Activated CD4-positive, alpha-beta T cell treated with anti-CD3 and anti-CD28 coated beads for 48 hours (primary cell): ENCODE measurements at places on chromosomes 5 and 9.

DNA sequence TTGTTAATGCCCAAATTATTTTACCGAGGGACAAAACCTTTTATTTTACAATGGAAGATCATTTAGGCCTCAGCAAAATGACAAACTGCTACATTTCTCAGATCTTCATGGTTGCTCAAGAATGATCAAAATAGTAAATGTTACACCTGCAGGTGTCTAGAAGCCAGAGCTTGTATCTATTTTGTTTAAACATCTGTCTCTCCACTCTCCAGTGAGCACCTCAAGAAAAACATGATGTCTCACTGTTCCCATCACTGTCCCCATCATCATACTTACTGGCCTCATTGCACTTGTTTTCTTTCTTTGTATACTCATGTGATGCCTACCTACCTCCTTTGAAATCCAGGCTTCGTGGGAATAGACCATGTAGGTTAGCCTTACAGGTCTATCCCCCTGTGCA, 149.6 kb downstream of the TTLL11 start:
- no peak for DNase-seq

GRCh38 chr5:106174903-106175302, 1495.8 kb downstream of the EFNA5 start:
- no peak for DNase-seq

- DNase-seq: no peak
Measured at GRCh38 chr5:94901191-94901979, 282.9 kb downstream of the SLF1 start.

DNA sequence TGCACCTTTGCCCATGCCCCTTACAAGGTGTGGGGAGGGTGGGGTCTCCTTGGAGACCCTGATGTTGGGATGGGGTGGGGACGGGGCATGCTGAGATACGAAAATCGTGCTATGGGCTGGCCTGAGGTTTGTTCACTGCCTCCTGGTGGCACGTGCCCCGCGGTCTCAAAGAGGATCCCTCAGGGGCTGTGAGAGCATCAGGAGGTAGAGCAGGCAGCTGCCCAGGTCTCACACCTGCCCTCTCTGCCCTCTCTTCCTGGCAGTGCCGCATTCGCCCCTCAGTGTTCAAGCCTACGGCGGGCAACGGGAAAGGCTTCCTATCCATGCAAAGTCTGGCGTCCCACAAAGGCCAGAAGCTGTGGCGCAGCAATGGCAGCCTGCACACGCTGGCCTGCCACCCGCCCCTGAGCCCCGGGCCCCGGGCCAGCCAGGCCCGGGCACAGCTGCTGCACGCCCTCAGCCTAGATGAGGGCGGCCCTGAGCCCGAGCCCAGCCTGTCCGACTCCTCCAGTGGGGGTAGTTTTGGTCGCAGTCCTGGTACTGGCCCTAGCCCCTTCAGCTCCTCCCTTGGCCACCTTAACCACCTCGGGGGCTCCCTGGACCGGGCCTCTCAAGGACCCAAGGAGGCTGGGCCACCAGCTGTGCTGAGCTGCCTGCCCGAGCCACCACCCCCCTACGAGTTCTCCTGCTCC, 6.7 kb downstream of the N4BP3 start:
- DNase-seq: no peak

GRCh38 chr5:75758116-75758515, 40.9 kb upstream of the POC5 start:
- no peak for DNase-seq

GRCh38 chr5:6827526-6828219, 114.4 kb downstream of the TENT4A start:
- peak; percentile 67 for DNase-seq

DNA sequence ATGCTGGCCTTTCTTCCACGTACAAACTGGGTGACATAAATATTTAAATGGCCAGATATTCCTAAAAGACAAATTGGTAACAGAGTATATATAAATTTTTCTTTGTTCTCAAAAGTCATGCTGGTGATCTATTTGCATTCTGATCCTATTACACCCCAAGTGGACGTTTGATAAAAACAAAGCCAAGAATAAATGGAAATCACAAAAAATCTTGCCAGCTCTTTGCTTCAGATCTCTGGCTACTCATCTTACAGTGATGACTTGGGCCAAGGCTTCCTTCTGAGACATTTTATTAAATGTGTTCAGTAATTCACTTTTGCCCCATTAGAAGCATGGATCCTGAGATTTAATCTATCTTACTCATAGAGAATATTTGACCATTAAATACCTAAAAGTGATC, 444.3 kb upstream of the PIK3R1 start:
- no peak for DNase-seq

GRCh38 chr5:31939151-31939550, 235.0 kb downstream of the GOLPH3 start:
- no peak for DNase-seq

- DNase-seq: peak; percentile 75
Measured at GRCh38 chr9:129726322-129727160, 26.3 kb downstream of the PTGES start.

GRCh38 chr5:154709368-154710305, 45.5 kb upstream of the LARP1 start:
- DNase-seq: no peak

GRCh38 chr9:4792572-4793458, at the start of gene RCL1:
Gene RCL1 (plus strand): TSS chr9:4792944. CDS start chr9:4793092, 148 bp downstream.
- peak; percentile 97 for DNase-seq

DNA sequence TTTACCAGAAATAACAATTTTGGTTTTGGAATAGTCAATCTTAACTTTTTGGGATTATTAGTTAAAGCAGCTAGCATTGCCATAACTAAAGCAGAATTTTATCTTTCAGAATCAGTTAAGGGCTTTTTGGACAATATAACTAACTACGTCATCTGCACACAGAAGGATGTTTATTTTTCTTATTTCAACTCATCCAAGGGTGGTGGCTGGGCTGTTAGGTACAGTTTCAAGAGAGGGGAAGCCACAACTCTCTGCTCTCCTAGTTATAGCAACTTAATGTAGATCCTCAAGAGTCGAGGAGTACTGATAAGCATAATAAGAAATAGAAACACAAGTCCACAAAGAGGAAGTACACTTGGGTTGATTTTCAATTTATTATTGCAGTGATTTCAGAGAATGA, 65.6 kb downstream of the ANKRD55 start:
- DNase-seq: no peak

DNA sequence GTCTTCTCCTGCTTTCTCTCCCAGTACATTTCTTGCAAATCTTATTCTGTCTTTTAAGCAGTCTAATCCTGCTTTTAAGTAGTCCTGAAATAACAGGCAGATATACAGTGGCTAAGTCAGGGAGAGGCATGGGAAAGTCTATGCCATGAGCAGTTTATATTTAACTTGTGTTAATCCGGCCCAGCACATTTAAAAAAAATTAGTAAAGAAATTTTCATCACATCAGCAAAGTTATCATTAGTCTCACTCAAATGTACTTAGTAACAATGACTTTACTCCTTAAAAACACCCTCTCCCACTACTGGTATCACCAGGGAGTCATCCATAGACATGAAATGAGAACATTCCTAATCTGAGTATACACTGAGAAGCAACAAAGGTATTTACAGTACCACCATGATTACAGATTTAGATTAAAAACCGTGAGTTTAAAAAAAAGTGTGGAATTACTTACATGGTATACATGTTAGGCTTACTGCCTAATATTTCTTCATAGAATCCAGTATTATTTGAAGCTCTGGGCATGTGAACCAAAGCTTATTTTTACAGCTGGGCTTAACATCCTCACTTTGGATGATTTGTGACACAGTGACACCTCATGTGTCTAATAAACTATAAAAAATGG, 75.9 kb upstream of the DAB2 start:
- DNase-seq: no peak

GRCh38 chr5:179344431-179345182, 654 bp downstream of the ADAMTS2 start:
- no peak for DNase-seq

DNA sequence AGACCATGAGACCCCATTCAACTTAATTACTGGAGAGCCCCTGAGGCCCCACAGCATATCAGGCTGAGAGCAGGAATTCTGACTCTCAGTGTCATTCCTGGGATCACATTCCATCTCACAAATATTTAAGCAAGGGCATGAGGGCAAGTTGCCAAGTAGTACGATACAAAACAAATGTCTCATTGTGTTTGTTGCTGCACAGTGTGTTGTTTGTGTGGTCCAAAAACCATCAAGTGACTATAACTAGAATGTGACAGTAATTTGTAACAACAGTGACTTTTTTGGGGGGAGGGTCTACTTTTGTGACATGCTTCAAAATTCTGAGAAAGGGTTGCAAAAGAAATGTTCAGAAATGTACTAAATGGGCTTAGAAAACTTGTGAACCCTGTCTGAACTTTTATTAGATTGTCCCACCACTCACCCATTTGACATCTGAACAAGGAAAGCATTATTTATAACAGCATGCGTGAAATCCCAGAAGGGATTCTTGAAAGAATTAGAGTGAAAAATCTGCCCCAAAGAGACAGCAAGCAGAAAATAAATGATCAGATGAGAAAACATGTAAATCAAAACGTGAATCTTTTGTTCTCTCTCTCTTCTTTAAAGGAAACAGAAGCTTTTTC, 347.0 kb downstream of the NTRK2 start:
- no peak for DNase-seq

GRCh38 chr9:27632254-27632653, 59.0 kb upstream of the C9orf72 start:
- DNase-seq: no peak

DNA sequence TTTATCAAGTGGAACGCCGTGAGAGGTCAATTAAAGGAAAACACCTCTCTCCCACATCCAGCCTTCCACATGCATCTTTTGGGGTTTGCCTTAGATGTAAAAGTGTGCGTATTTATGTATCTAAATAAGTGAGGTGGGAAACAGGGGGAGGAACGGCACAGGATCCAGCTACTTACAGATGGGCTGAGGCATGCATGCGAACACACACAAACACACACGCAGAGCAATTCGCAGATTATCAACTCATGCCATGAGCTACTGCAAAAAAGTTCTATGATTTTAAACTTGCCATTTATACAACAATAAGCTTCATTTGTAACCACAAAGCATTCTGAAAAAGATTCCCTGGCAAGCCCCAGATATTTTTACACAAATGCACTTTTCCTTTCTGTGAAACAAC, 242.1 kb downstream of the BNC2 start:
- no peak for DNase-seq

GRCh38 chr9:125343518-125344275, 82.1 kb downstream of the GAPVD1 start:
- DNase-seq: no peak

DNA sequence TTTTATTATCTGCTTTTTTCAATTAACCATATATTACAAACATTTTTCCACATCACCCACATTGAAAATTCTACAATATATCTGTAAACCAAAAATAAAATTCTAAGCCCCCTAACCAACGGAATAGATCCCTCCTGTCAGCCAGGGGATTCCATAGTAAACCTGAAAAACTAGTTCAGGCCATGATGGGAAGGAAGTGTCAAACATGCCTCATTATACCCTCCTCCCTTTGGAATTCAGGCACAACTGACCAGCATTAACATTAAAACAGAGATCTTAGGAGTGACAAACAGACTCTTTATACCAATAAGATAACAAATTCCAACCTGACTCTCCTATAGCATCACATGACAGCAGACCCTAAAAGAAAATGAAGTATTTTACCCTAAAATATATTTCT, 113.7 kb upstream of the DMRT1 start:
- no peak for DNase-seq

GRCh38 chr5:79105868-79106267, 5.7 kb upstream of the BHMT start:
- DNase-seq: no peak

GRCh38 chr5:175257128-175257846, 186.7 kb downstream of the DRD1 start:
- no peak for DNase-seq

DNA sequence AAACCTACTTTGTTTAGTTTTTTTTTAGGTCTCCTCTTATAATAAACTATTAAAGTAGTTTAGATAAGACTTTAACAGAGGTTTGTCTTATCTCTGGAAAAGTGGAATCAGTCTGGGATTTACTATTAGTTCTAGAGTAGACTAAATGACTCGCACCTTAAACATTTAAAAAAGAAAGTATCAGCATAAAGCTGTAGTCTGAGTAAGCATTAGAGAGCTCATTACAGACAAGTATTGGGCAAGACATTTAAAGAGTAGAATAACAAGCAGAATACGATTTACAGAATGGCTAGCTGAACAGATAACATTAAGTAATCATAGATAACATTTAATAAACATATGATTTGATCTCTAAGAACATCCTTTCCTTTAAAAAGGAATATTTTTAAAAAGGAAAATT, 226.0 kb upstream of the DMAC1 start:
- no peak for DNase-seq

GRCh38 chr9:134655586-134656333, 14.2 kb downstream of the COL5A1 start:
- DNase-seq: no peak

- no peak for DNase-seq
Measured at GRCh38 chr5:40171971-40172370, 507.7 kb upstream of the PTGER4 start.

DNA sequence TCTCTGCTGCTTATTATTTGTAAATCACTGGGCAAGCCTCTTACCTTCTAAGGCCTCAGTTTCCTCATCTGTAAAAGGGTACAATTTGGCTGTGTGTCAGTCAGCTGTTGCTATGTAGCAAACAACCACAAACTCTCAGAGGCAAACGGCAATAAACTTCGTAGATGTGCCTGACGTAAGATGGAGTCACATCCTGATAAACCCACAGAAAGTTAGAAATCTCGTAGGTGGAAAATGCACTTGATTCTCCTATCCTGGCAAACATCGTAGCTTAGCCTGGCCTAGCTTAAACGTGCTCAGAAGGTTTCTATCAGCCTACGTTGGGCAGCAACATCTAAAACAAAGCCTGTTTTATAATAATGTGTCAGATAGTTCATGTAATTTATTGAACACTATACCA, 35.0 kb upstream of the UNC5A start:
- no peak for DNase-seq

DNA sequence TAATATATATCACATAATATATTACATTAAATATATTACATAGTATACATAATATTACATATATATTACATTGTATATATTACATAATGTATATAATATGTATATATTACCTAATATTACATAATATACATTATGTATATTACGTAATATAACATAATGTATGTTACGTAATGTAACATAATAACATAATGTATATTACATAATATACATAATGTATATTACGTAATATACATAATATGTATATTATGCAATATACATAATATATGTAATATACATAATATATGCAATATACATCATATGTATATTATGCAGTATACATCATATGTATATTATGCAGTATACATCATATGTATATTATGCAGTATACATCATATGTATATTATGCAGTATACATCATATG, 19.1 kb downstream of the CYLC2 start:
- DNase-seq: no peak

DNA sequence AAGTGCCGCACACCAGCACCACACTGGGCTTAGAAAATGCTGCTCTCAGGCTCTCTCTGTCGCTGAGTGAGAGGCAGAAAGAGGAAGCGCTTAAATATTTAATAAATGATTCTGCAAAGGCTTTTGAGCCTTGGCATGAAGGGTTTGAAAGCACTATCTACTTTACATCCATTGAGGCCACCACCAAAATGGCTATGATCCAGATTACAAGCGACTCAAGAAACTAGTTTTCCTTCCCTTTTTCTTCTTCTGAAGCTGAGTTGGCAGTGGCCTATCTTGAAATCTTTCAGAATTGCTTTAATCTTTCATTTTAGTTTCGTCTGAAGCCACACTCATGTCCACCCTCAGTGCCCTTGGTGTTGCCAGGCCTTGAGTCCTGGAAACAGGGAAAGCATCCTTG, 59.5 kb downstream of the EBF1 start:
- DNase-seq: no peak
